NCI-H1694 (cell line): ENCODE measurements at places on chromosomes 6 and 20.
A peak's percentile ranks its signal among the peaks of the same experiment; 100 is the strongest.

- DNase-seq, result no peak
These were observed 31.1 kb downstream of the VTA1 start for GRCh38 chr6:142178129-142178528.

GRCh38 chr6:37674161-37674560 lies 23.5 kb downstream of the MDGA1 start:
- DNase-seq, result peak; percentile 80

GRCh38 chr6:106913676-106914280 lies 60.8 kb downstream of the CD24 start:
- DNase-seq, result no peak

- DNase-seq, result no peak
These were observed 42.9 kb upstream of the DACT2 start for GRCh38 chr6:168362276-168362990.

DNA sequence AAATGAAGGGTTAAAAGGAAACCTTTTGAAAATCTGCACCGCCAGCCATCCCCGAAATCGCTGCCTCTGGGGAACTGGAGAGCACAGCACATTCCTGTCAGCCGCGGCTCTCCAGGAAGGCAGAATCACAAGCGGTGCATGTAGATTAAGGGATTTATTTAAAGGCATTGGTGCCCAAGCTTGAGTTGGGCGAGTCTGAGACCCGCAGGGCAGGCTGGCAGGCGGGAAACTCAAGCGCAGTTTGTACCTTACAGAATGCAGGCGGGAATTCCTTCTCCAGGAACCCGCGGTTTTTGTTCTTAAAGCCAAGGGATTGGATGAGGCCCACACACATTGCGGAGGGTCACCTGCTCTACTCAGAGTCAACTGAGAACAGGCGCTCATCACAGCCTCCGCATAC lies 10.8 kb downstream of the GPR31 start:
- no peak for DNase-seq

GRCh38 chr6:29737707-29738630 lies 14.7 kb downstream of the HLA-F start:
- peak; percentile 15 for DNase-seq
